WTC11 (cell line): ENCODE measurements at places on chromosomes 3 and 15.

DNA sequence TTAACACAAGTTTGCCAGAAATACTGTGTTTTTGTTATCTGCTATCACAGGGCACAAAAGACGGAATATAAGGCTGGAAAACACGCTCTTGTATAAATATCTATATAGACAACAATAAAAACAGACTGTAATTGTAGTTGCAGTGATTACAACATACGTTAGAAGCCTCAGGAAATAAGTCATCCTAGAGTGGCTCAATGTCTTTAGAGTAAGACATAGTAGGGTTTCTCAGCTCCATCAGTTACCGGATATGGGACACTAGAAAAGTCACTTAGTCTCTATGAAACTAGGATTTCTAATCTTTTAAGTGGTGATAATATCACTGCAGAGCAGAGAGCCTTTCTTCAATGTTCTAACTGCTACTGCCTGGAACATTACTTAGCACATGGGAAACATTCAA lies 208.8 kb downstream of the STAG1 start:
- DNase-seq = no peak

GRCh38 chr15:70045045-70045444 lies 52.7 kb downstream of the TLE3 start:
- DNase-seq = no peak

- DNase-seq = no peak
These were observed 250.5 kb downstream of the SHQ1 start for GRCh38 chr3:72597756-72598195.

DNA sequence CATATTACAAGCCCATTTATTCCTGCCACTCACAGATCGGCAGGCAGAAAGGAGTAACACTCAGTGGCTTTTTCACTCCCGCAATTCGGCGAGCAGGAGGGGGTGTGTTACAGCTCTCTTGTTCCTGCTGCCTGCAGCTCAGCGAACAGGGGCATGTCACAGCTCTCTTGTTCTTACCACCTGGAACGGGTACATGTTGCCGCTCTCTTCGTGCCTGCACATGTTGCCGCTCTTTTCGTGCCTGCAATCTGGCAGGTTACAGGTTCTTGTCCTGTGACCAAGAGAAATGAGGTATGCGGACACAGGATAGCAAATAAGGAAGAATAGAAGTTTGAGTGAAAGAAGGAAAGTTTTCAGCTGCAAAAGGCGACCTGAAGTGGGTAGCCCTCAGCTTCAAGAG lies 761.4 kb downstream of the NAALADL2 start:
- no peak for DNase-seq

GRCh38 chr3:146496726-146497125 lies 27.4 kb upstream of the PLSCR2 start:
- no peak for DNase-seq
